Left renal cortex interstitium (tissue), 4 donors: ENCODE measurements at places on chromosomes 6 and 20. TPM values are rescaled to one million over a fixed set of nuclear protein-coding genes. Genes with fewer than 3 reads are reported as not detected.

GRCh38 chr6:81003156-81003555, 749.3 kb downstream of the TENT5A start:
- no peak for DNase-seq

TLDC2 gene
- polyA plus RNA-seq, result 3.5 TPM

GRCh38 chr6:79602859-79603258, 28.3 kb upstream of the SH3BGRL2 start:
- DNase-seq, result no peak

C6orf58 gene
- polyA plus RNA-seq, result 0.84 TPM

TRIM10 gene
- polyA plus RNA-seq, result 1.3 TPM

GRCh38 chr6:143629104-143630080, 48.4 kb upstream of the PHACTR2 start:
- DNase-seq, result no peak

CCHCR1 gene
- polyA plus RNA-seq, result 47.0 TPM

GRCh38 chr20:45157962-45158361, 16.7 kb upstream of the PI3 start:
- DNase-seq, result no peak

DNA sequence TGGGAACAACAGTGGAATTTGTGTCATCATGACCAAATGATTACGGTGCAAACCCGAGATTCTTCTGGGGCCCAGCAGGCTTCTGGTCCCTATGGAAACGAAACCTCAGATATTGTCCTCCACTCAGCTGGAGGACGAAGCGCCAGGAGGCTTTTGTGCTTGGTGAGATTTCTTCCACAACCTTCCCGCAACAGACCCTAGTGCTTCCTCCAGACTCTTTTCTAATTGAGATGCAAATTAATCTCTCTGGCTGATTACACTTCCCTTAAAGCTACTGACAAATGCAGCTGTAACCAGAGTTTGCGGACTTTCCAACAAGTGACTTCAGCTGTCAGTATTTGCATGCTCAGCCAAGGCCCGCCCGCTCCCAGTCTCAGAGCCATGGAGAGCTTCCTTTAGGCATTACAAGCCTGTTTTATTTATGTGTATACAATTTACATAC, 96.0 kb downstream of the INSM1 start:
- DNase-seq, result no peak

DNA sequence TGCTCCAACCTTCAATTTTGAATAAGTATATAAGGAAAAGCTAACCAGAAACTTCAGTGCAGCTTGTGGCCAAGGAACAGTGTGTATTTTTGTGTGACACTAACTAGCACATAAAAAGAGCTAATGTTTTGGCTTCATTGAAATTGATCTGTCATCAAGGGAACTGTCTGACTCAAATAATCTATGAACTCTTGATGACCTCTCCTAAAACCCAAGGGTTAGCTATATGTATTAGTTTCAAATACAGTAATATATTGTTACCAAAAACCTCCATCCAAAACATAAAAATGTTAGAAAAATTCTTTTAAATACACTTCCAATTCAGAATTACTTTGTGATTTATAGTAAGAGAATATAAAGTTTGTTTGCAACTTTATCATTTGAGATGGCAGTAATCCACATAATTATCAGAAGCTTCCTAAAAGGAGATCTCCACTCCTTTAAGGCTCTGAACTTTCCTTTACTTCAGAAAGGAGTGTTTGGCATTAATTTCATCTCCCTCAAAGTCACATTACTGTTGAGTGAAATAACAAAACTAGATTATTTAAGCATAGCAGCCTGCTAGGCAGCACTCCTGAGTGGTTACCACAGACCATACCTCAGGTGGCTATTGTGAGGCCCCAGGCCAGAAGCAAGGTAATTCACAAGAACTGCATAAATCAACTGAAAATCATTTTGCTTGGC, 46.3 kb upstream of the HSF2 start:
- DNase-seq, result no peak

- peak; percentile 79 for DNase-seq
Observed at GRCh38 chr6:8131265-8131897, 29.0 kb upstream of the EEF1E1 start.

OGFR gene
- 33.4 TPM for polyA plus RNA-seq

DNA sequence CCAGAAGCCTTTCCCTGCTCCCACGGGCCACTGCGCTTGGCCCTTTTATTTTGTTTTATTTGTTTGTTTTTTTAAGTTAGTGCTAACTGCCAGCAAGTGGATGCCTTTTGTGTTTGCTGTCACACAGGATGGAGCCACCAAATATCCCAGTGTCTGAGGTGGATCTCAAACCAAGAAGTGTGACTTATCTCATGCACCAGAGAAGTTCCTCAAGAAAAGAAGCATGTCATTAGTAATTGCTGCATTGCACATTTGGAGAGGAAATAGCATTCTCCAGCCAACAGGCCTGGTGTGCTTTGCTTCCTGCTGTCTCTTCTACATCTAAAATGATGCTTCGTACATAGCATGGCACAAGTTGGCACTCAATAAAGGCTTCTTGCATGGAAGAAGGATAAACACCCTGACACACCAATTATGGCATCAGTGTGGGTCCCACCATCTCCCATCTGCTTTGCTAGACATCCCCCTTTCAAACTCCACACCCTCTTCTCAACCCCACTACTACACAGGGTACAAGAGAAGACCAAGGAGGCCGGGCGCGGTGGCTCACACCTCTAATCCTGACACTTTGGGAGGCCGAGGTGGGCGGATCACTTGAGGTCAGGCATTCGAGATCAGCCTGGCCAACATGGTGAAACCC, 1.9 kb upstream of the ATP9A start:
- DNase-seq, result no peak
